ENCODE measurements at places on chromosomes 4 and X.

DNA sequence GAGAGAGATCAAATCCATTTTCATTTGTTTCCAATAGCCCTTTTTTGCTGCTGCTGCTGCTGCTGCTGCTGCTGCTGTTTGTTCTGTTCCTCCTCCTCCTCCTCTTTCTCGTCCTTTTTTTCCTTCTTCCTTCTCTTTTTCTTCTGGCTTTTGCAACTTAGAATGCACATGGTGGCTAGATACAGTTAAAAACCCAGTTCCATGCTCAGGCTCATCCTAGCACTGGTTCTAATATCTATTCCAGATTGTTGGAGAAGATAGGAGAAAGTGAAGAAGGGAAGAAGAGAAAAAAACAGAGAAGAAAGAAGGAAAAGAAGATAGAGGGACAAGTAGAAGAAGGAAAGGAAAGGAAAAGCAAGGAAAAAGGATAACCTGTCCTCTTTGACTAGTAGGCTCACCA lies 39.7 kb downstream of the VSIG4 start:
- DNase-seq = no peak

- DNase-seq = no peak
These were observed 9.1 kb downstream of the RPGR start for GRCh38 chrX:38318196-38318595.

- DNase-seq = no peak
These were observed 59.2 kb upstream of the TXK start for GRCh38 chr4:48193096-48193836.

DNA sequence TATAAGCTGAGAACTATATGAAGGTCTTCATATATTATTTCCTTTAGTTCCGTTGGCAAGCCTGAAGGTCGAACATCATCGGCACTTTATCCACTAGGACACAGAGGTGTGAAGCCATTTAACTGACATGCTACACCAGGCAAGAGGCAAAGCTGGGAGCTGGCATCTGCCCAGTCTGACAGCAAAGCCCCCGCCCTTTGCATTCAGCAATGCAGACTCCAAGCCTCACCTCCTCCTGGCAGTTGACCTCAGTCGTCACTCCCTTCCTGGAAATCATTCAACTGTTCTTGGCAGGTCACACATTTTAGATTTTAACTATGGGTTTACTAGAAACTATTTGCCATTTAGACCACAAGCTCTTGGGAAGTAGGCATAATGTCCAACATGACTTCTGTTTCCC lies 135.8 kb upstream of the FRG1 start:
- no peak for DNase-seq

GRCh38 chr4:109969087-109969486 lies 56.4 kb downstream of the EGF start:
- DNase-seq = no peak

DNA sequence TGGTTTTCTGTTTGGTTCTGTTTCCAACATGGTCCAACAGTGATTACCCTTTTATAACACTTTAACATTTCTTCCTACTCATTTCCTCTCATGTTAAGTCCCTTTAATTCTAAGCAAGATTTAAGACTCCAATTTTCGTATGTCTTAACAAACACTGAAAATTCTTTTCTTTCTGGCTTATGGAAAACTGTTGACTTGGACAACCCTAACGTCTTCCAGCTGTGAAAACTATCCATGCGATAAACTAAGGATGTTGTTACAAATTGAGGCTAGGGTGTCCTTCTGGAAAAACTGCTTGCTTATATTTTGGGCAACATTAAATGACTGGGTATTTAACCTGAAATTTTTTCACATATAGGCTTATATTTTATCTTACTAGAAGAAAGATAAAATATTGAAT lies 33.9 kb upstream of the RTL3 start:
- DNase-seq = no peak

DNA sequence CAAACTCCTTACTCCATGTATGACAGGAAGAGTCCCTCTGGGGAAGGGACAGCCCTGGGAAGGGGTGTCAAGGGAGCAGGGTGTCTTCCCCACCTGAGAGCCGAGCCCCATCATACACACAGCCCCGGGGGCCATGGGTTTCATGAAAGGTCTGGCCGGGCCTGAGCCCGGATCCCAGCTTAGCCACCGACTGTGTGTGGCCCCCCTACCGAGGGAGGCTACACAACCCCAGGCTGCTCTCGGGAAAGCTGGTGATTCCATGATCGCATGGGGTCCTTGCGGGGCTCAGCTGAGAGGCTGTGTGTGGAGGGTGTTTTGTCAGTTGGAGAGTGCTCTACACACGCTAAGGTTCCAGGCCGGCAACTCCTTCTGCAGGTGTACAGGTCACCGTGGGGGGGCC lies 55.6 kb downstream of the SORCS2 start:
- no peak for DNase-seq

- DNase-seq = no peak
These were observed 24.9 kb upstream of the RNF150 start for GRCh38 chr4:141158219-141158618.

- DNase-seq = no peak
These were observed 790.8 kb downstream of the PCDH18 start for GRCh38 chr4:136741468-136741867.

DNA sequence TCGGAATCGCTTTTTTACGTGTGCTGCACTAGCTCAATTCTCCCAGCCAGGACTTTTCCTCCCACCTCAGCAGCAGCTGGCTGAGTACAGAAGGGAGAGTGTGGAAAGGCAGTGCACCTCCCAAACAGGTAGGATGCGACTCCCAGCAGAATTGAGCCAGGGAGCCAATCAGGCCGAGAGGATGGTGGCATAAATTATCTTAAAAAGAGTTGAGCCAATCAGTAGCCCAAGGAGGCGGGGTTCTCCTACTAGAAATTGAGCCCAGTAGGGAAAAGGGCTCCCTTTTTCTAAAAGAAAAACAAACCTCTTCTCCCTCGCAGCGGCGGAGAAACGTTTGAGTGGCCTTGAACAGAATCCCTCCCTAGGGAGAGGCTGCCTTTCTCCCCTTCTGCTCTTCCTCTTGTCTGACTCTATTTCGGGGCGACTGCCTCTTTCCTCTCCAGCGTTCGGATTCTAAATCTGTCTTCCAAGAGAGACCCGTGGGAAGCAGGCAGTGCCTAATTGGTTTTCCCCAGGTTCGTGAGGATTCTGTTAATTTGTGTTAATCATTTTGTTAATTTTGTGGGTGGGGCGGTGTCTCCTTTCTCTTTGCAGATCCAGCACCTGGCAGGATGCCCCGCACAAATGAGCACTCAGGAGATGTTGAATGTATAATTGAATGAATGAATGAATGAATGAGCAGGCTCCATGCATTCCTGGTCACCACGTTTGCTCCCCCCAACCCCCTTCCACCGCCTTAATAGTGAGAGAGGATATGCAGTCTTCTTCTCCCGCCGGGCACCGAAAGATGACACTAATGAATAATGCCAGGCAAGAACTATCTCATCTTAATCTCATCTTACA lies at the start of gene GABRG1:
GABRG1 (minus strand) TSS at position 142 of the 843 bp plus-strand sequence; CDS start at position 1, 141 bp downstream.
- DNase-seq = peak; percentile 47

GRCh38 chrX:151676196-151676595 lies 19.1 kb upstream of the PRRG3 start:
- DNase-seq = no peak

DNA sequence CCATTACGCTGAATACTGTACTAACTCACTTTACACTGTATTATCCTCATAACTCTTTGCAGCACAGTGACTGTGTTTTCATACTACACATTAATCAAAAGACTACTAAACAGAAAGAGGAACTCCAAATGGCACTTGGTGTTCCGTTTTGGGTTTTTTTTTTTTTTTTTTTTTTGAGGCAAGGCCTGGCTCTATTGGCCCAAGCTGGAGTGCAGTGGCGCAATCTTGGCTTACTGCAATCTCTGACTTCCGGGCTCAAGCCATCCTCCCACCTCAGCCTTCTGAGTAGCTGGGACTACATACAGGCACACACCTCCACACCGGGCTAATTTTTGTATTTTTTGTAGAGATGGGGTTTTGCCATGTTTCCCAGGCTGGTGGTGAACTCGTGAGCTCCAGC lies 10.7 kb downstream of the KLHL8 start:
- no peak for DNase-seq

- no peak for DNase-seq
These were observed 35.7 kb downstream of the PACRGL start for GRCh38 chr4:20735931-20736330.

- DNase-seq = no peak
These were observed 163.2 kb upstream of the SPANXC start for GRCh38 chrX:141405486-141405852.

GRCh38 chr4:78720204-78720603 lies 55.9 kb upstream of the BMP2K start:
- no peak for DNase-seq

DNA sequence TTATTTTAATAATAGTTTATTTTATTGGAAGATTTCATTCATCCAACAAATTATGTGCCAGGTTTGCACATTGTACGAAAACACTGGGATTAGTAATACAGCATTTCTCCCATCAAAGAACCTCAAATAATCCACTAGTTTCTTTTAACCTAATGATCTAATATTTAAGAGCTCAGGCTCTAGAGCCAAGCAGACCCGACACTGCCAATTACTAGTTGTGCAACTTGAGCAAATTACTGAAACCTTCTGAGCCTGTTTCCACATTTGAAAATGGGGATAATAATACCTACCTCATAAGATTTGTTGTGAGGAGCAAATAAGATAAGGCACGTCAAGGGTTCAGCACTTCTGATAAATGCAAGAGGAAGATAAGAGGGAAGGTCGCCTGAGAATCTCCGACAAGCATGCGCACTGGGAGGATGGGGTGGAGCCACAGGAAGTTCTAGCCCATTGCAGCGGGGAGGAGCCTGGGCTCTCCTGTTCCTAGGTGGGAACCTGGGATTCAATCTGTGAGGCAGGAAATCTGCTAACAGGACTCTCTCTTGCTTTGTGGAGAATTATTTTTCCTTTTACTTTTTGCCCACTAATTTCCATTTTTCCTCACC lies 141.5 kb upstream of the SMAD1 start:
- DNase-seq = no peak

GRCh38 chrX:103927030-103927429 lies 35.4 kb upstream of the TMSB15B start:
- DNase-seq = no peak

DNA sequence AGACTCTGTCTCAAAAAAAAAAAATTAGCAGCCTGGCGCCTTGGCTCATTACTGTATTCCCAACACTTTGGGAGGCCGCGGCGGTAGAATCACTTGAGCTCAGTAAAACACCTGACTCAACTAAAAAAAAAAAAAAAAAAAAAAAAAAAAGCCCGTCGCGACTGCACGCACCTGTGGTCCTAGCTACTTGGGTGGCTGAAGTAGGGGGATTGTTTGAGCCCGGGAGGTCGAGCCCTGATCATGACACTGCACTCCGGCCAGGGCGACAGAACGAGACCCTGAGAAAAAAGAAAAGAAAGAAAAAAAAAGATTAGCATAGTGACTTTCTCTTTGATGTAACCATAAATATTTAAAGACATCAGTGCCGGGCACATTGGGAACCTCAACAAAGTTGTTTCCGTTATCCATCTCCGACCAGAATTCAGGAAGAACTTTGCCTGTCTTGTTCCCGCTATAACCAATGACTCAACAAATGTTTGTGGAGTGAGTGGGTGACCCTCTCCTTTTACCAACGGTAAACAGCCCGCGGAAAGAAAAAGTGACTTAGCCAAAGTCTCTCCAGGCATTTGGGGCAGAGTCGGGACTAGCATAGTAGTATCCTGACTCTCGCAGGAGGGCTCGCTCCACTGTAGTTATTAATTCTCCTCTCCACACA lies 553 bp upstream of the MED28 start:
- DNase-seq = no peak

DNA sequence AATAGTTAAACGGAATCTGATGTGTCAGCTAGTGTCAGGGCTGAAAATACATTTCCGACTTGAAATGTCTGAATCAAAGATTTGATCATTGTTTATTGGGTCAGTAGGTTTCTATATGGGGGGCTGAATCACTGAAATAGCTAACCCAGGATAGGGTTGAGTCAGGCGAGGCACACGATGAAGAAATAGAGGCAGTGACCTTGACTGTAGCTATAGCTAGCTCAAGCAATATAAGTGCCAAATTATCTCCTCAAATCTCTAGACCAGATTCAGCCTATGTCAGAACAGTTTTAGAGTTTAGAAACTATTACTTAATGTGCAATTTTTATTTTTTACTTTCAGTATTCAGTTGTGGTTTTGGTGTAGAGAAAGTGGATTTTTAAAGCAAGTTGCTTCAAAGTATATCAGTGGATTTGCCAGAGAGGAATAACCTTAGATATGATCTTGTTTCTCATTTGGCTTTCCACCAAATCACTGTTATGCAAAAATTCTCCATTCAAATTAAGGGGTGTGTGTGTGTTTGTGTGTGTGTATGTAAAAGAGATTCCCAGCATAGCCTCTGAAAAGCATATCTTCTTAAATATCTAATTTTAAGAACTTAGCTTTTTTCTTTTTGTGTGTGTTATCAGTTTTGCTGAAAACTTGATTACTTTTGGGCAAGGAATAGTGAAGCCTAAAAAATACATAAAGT lies 100.3 kb upstream of the RPL34 start:
- no peak for DNase-seq

DNA sequence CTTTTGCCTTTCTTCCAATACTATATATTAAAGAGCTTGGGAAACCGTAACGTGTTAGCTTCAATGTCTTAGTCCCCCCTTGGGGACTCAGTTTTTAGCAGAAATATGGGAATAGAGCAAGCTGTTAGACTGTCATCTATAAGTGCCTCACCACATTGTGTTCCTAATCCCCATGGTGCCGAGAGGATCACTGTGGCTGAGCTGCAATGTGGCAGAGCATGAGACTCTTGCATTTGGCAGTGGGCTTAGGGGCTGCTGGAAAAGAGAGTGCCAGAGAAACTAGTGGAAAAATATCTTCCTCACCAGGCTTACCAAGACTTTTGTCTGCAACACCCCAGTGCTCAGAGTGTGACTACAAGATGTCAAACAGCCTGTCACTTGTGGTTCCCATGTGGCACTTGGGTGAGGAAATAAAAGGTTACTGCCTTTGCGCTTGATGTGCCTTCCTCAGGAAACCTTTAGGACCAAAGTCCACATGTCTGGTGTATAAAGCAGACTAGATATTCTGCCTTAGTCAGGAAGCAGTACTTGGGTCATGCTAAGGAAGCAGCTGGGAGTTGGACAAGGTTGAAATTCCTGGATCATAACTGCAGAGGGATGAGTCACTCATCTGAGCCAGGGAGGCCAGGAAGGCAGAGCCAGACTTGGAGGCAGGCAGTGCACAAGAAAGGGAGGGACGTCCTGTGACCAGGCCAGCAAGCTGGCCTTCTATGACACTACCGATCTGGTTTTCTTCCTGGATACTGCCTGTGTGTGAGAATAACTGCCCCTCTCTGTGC lies 9.7 kb upstream of the MAGEA4 start:
- no peak for DNase-seq

GRCh38 chrX:23046443-23046842 lies 46.7 kb downstream of the DDX53 start:
- DNase-seq = no peak

GRCh38 chr4:86769794-86770193 lies 79.4 kb downstream of the SLC10A6 start:
- no peak for DNase-seq

GRCh38 chr4:70877556-70877955 lies 24.6 kb upstream of the MOB1B start:
- no peak for DNase-seq

- DNase-seq = no peak
These were observed 2.1 kb downstream of the GSTCD start for GRCh38 chr4:105710678-105711077.
